CD8-positive, alpha-beta memory T cell (primary cell): ENCODE measurements at places on chromosomes 2 and 18. TPM values are rescaled to one million over a fixed set of nuclear protein-coding genes. Genes with fewer than 3 reads are reported as not detected.

- H3K27me3 ChIP-seq, result no peaks in the 10 kb centered on the region
- H3K4me3 ChIP-seq, result no peak overlapping the region
- no peak overlapping the region for H3K27ac ChIP-seq
- H3K4me1 ChIP-seq, result no peaks in the 10 kb centered on the region
- H3K36me3 ChIP-seq, result no peaks in the 10 kb centered on the region
Measured at GRCh38 chr2:176414641-176415040, 145.4 kb downstream of the MTX2 start.

- peak overlapping the region; percentile 72 for H3K4me3 ChIP-seq
- no peaks in the 10 kb centered on the region for H3K27me3 ChIP-seq
- H3K27ac ChIP-seq, result peak overlapping the region; percentile 46
- H3K4me1 ChIP-seq, result peaks cover 36% of the 10 kb centered on the region
Measured at GRCh38 chr2:32358111-32358482, 1.3 kb downstream of the BIRC6 start.

DNA sequence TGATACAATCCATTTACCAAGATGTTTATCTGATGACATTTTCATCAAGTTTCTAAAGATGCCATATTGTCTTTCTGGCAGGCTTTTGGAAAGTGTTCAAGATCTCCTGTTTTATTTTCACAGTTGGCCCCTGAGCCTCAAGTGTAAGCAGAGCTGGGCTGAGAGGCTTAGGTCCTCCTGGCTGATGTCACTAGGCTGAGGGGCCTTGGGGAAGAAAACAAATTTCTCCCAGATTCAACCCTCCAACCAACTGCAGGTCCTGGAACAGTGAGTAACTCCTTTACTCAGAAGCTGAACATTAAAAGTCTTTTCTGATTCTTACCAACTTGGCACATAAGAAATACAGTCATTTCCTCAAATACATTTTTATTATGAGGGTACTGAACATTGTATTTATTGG, 14.9 kb upstream of the IL1RL1 start:
- no peaks in the 10 kb centered on the region for H3K4me1 ChIP-seq
- DNase-seq, result no peak
- no peak overlapping the region for H3K4me3 ChIP-seq
- no peaks in the 10 kb centered on the region for H3K36me3 ChIP-seq

DNA sequence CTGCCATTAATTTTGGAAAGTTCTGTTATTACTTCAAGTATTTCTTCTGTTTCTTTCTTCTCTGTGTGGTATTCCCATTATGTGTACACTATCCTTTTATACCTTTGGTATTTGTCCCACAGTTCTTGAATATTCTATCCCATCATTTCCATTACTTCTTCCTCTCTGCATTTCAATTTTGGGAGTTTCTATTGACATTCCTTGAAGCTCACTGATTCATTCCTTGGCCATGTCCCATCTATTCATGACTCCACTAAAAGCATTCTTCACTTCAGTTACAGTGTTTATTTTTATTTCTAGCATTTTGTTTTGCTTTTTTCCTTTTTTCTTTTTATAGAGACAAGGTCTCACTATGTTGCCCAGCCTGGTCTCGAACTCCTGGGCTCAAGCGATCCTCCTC, 30.3 kb downstream of the PROC start:
- H3K4me3 ChIP-seq, result no peak overlapping the region
- DNase-seq, result no peak
- H3K27ac ChIP-seq, result no peak overlapping the region

DNA sequence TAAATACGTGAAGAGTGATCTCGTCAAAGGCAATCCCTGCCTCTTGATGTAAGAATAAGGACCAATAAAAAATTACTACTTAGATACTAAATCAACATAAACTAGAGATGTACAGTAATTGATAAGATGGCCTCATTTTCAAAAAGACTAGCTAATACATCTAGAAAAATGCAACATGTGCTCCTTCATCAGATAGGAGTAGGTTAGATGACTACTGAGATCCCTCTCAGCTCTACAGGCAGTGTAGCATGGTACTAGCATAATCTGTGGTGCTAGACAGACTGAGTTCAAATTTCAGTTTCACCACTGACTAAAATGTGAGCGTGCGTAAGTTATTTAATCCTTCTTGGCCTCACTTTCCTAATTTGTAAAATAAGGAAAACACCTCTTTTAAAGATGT, 82.6 kb upstream of the FRZB start:
- no peak for DNase-seq
- H3K27ac ChIP-seq, result no peak overlapping the region
- no peaks in the 10 kb centered on the region for H3K4me1 ChIP-seq

GRCh38 chr2:185208261-185208660, 530.3 kb upstream of the FSIP2 start:
- no peaks in the 10 kb centered on the region for H3K4me1 ChIP-seq
- no peaks in the 10 kb centered on the region for H3K36me3 ChIP-seq
- no peak overlapping the region for H3K4me3 ChIP-seq
- no peaks in the 10 kb centered on the region for H3K27me3 ChIP-seq
- H3K27ac ChIP-seq, result no peak overlapping the region

GRCh38 chr2:11242542-11243174, 87.4 kb downstream of the SLC66A3 start:
- no peaks in the 10 kb centered on the region for H3K27me3 ChIP-seq
- no peaks in the 10 kb centered on the region for H3K36me3 ChIP-seq
- no peak overlapping the region for H3K27ac ChIP-seq
- no peak for DNase-seq

RAB6D gene
- total RNA-seq, result not detected

DYSF gene
- 3.6 TPM for total RNA-seq
